Hindlimb muscle (tissue), 1 donor: ENCODE measurements at places on chromosomes 7 and 10. TPM values are rescaled to one million over a fixed set of nuclear protein-coding genes. Genes with fewer than 3 reads are reported as not detected.

- DNase-seq = no peak
Measured at GRCh38 chr7:94247970-94248369, 146.7 kb upstream of the COL1A2 start.

GRCh38 chr10:132135053-132135872 is 51.5 kb upstream of the DPYSL4 start:
- no peak for DNase-seq

DNA sequence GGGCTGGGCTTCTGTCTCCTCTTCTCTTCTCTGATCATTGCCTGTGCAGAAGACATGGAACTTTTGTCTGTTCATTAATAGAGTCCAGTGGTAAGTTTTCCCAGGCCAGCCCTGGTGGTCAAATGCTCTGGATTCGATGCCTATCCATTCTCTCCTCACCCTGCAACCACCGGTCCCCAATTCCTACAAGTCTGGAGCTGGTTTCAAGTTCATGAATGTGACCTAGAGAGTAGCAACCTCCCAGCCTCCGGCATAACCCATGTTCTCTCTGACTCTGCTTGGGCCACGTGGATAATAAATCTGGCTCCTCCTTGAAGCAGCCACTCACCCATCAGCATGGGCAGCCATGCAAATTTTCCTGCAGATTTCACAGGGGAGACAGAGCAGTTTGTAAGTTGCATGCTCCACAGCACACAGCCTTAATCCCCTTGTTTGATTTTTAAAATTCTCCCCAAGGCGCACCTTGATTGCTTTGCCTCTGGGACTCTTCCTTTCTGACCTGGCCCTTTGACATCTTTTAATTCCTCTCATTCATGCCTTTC is 37.3 kb upstream of the PDZD8 start:
- no peak for DNase-seq

DNA sequence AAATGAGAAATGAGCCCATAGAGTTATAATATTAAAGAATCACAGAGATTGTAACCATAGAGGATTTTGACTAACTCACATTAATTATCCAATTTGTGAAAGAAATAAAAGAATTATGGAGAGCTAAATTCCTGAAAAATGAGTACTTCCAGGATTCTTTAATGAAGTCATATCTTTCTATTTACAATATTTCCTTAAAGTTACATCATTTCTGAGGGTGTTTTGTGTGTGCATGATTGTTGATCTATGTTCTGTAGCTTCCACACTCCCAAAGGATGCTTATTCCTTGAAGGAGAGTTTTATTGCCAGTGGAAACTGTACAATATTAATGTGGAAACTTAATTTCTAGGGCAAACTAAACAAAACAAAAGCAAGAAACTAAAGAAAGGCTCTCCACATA is 299.6 kb downstream of the MDFIC start:
- no peak for DNase-seq

- no peak for DNase-seq
Measured at GRCh38 chr10:11667756-11668155, 56.3 kb upstream of the USP6NL start.

- no peak for DNase-seq
Measured at GRCh38 chr7:75981453-75982305, 12.7 kb downstream of the TMEM120A start.

DNA sequence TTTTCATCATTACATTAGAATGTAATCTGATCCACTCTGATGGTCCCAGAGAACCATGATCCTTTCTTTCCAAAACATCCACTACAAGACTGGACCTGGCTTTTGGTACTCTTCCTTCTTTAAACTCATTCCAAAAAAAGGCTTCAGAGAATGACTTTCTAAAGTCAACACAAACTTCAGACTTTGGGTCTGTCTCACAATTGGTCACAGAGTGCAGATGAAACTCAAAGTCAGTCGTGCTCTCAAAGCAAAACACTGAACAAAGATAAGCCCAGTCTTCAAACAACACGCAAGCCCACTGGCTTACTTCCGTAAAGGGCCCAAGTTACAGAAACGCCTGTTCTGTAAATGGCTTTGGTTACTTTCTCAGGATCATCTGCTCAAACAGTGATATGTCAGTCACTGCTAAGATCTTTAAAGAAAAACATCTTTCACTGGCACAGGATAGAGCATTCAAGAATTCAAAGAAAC is 250.9 kb upstream of the MKLN1 start:
- no peak for DNase-seq

DNA sequence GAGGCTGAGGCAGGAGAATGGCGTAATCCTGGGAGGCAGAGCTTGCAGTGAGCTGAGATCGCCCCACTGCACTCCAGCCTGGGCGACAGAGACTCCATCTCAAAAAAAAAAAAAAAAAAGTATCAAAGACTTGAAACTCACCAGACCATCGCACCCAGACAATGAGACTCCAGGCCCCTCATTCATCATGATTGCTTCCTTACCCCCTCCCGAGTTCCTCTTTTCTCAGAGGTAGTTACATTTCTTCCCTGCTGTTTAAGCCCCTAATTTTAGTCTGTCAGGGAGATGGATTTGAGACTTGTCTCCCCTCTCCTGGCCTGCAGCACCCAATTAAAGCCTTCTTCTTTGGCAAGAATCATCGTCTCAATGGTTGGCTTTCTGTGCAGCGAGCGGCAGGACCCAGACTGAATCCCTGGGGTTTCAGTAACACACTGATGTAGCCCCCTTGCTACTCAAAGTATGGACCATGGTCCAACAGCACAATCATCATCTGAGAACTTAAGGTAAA is 19.4 kb upstream of the TPST1 start:
- DNase-seq = no peak

DNA sequence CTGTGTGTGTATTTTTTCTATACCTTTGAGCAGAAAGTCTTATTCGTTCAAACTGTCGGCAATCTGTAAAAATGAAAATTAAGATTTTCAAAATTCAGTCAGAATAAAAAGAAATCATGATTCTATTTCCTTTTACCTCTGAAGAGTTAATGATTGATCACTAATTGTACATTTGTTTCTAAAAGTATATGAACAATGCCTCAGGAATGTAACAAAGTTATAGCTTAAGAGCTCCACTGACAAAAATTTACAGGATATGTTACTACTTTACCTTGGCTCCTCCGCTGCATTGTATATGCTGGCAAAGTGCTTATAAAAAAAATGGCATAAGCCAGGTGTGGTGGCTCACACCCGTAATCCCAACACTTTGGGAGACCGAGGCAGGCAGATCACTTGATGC is 225.7 kb downstream of the VTI1A start:
- DNase-seq = no peak

DNA sequence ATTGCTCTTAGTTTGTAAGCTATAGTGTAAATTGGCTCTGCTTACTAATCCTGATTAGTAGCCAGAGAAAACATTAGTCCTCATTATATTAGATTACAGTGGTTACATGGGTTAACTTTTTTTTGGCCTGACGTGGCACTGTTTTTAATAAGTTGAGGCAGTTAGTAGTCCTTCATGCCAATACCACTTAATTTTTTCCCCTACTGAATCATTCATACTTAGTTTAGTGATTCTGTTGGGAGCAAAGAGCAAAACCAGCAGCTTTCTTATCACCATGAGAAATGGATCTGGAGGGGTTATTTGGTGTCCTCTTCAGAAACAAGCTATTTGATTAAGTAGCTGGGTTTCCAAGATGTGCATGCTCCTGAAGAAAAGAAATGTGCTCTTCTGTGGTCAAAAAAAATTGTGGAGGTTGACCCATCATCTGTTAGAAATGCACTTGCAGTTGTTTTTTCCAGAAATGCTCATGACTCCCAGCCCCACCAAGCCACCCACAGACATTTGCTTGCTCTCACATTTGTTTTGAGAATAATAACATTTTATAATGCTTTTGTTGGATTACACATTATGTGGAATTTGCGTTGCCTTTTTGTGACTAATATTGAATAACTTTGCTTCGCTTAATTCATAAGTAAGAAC is 258.5 kb downstream of the HDAC9 start:
- DNase-seq = no peak

- DNase-seq = no peak
Measured at GRCh38 chr10:126186766-126187165, 201.5 kb downstream of the ADAM12 start.

DNA sequence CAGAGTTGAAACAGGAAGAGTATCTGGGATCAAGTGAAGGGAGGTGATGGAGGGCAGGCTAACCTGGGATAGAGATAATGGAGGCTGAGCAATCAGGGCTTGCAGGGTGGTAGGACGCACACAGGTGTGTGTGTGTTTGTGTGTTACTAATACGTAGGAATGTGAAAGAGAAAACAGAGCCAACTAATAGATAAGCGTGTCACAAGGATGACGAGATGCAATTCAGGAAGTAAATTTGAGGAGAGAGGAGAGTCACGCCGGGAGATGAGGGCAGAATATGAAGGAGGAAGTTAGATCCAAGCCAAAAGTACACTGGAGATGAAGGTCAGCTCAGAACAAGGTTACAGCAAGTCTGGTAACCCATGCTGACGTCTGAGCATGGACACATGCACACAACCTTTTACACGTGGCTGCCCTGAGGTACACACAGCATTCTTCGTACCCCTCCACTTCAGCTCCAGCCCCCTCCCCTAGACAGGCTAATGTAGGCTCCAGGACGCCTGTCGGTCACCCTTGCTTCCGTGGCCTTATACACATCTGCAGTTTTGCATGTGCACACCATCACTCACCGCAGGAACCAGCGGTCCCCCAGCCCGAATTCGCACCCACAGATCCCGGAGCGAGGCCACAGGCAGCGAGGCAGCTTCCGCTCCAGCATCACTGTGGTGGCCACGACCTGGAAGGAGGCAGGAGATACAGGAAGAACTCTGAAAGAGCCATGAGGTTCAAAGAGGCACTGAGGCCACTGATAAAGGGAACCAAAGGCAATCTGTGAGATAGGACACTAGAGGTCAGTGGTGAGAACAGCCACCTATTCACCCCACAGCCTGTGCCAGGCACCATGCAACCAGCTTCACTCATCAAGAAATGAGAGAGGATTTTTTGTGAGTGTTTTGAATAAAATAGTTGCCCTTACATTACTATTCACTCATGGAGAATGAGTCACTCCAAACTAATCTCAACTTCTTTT is 23.7 kb upstream of the TRPV6 start:
- no peak for DNase-seq

- no peak for DNase-seq
Measured at GRCh38 chr7:158461824-158462223, 125.8 kb downstream of the PTPRN2 start.

DNA sequence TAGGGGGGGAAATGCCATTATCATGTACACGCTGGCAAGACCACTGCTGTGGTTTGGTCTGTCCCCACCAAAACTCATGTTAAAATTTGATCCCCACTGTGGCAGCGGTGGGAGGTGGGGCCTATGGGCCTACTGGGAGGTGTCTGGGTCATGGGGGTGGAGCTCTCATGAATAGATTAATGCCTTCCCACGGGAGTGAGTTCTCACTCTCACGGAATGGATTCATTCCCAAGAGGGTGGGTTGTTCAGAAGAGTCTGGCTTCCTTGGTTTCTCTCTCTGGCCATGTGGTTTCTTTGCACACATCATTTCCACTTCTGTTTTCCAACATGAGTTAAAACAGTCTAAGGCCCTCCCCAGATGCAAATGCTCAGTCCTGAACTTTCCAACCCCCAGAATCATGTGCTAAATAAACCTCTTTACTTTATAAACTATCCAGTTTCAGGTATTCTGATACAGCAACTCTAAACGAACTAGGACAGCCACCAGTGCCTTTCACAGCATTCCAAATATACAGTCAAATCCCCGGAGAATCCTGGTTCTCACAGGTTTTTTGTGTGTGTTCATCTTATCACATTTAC is 44.3 kb downstream of the SMURF1 start:
- no peak for DNase-seq

DNA sequence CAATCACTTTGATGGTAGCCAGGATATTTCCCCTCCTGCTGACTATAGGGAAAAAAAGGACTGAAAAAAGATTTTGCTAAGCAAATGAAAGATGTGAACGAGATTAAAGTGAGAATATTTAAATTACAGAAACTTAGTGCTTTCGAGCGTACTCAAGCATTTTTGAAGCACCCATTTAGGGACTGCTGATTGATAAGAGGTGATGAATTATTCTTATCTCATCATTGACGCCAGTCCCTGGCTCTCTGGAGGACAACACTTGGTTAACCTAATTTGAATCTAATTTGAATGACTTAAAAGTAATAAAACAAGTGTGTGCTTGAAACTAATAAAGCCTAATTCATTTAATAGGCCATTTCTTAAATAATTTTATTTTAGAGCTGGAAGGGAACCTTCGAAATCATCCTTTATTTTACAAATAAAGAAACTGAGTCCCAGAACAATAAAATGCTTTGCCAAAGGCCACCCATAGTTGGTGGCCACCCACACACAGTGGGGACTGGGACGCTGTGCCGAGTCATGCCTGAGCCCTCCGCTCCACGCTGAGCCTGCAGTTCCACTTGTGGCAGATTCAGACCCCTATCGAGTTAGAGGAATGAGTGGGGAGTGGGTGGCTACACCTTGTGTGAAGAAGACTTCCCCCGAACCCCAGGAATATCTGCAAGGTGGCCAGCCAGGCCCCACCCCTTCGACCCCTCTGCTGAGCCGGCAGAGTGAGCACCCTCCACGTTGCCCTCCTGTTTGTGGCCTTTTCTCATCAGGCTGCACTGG is 61.1 kb upstream of the SAMD8 start:
- DNase-seq = no peak

GRCh38 chr10:90227786-90228185 is 526.4 kb downstream of the KIF20B start:
- no peak for DNase-seq

GRCh38 chr7:50022451-50022850 is 70.6 kb downstream of the ZPBP start:
- no peak for DNase-seq

GRCh38 chr10:124688889-124689670 is 55.1 kb downstream of the FAM53B start:
- DNase-seq = no peak

GRCh38 chr10:133141958-133142340 is 18.1 kb upstream of the KNDC1 start:
- no peak for DNase-seq

DNA sequence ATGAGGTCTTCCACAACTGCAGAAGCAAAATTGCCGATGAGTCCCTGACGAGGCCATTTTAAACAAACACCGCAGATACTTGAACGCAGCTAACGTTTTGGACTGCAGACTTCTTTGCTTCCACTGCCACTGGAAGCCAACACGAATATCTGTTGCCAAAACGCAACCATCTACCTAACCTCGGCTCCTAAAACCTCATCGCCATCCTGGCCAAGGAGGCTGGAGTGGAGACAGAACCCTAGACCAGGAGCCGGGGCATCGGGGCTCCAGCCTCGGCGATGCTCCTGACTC is 493 bp downstream of the WDR91 start:
- peak; percentile 31 for DNase-seq

GRCh38 chr7:27520815-27521790 is 141.6 kb downstream of the HIBADH start:
- DNase-seq = peak; percentile 75

- no peak for DNase-seq
Measured at GRCh38 chr7:76179686-76180085, 22.0 kb upstream of the SRRM3 start.

ARPC1B gene
- polyA plus RNA-seq = 48.9 TPM

AKR1C8 gene
- polyA plus RNA-seq = not detected

TAS2R5 gene
- polyA plus RNA-seq = 2.5 TPM

TACC2 gene
- 136 TPM for polyA plus RNA-seq

FAM237B gene
- not detected for polyA plus RNA-seq

ALKBH4 gene
- polyA plus RNA-seq = 8.9 TPM

SLC26A4 gene
- 0.79 TPM for polyA plus RNA-seq

FFAR4 gene
- 0.43 TPM for polyA plus RNA-seq

SLC35G1 gene
- 4.3 TPM for polyA plus RNA-seq

SPDYE2B gene
- 5.1 TPM for polyA plus RNA-seq

SPDYE5 gene
- 5.5 TPM for polyA plus RNA-seq

STMP1 gene
- polyA plus RNA-seq = 49.1 TPM

CFAP46 gene
- 0.12 TPM for polyA plus RNA-seq

MMP21 gene
- polyA plus RNA-seq = 0.27 TPM

TMEM273 gene
- 6.3 TPM for polyA plus RNA-seq

ANXA8L1 gene
- 0.18 TPM for polyA plus RNA-seq

PDCD4 gene
- 168 TPM for polyA plus RNA-seq

LMOD2 gene
- 138 TPM for polyA plus RNA-seq
